ENCODE measurements at places on chromosomes 16 and 17.

- DNase-seq = no peak
Observed at GRCh38 chr16:3256146-3256865, at the start of gene MEFV. TSS of gene MEFV (minus strand) at chr16:3256633. CDS start at chr16:3256587, 46 bp downstream.

GRCh38 chr16:85234310-85235204 is 122.3 kb upstream of the CIBAR2 start:
- DNase-seq = no peak

DNA sequence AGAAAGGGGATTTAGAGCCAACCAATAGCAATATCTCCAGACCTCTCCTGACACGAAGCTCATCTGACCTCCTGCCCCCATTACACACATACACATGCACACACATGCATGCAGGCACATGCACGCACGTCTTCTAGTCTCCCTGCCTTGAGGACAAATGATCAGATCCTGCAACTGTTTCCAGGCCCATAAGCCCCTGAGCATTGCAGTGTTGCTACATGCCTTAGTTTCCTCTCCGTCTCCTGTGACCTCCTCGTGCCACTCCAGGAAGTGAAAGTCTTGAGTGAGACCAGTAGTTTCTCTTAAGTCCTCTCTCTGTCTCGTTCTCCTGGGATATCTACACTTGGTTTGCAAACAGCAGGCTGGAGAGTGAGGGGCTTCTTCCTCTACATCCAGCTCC is 8.2 kb downstream of the CIITA start:
- DNase-seq = no peak

DNA sequence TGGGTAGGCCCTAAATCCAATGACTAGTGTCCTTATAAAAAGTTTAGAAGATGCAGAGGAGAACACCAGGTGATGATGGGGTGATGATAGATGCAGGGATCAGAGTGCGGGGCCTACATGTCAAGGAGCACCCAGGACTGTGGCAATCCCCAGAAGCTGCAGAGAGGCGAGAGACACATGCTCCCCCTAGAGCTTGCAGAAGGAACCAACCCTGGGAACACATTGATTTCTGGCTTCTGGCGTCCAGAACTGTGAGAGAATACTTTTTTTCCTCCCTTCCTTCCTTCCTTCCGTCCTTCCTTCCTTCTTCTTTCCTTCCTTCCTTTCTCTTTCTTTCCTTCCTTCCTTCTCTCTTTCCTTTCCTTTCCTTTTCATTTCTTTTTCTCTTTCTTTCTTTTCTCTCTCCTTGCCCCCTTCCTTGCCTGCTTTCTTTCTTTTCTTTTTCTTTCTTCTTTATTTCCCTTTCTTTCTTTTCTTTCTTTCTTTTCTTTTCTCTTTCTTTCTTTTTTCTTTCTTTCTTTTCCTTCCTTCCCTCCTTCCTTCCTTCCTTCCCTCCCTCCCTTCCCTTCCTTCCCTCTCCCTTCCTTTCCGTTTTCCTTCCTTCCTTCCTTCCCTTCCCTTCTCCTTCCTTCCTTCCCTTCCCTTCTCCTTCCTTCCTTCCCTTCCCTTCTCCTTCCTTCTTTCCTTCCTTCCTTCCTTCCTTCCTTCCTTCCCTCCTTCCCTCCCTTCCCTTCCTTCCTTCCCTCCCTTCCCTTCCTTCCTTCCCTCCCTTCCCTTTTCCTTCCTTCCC is 134.3 kb downstream of the HAPSTR1 start:
- DNase-seq = peak; percentile 10

DNA sequence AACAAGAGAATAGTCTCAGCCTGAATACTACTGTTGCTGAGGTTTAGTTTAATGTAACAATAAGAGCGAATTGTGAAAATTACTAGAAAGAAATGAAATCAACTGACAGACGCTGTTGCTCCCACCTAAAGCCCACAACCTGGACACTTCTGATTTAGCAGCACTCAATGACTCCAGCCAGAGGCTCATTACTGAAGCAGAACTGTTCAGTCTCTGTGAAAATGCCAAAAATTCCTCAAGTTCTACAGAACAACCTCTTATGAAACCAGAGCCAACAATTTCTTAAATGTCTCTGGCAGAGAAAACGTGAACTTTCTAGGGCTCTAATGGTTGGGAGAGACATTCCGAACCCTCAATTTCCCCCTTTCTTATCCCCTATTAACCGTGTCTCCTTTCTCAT is 9.9 kb downstream of the PSME3IP1 start:
- DNase-seq = no peak

GRCh38 chr17:20133517-20133916 is 124.4 kb downstream of the SPECC1 start:
- DNase-seq = no peak

DNA sequence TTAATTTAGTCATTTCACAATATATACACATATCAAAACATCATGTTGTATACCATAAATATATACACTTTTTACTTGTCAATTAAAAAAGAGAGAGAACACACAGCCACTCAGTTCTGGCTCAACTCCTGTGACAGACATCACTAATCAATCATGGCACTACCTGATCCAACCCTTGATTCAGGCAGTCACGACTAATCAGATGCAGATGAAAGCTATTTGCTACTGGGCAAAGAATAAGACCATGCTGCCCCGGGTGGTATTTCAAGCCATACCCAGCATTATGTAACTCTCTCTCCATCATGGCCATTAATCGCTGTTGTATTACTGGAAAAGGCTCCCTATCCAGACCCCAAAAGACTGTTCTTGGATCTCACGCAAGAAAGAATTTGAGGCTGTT is 345.7 kb downstream of the HAPSTR1 start:
- DNase-seq = no peak

- DNase-seq = no peak
Observed at GRCh38 chr16:54135361-54136275, 151.0 kb downstream of the IRX3 start.

DNA sequence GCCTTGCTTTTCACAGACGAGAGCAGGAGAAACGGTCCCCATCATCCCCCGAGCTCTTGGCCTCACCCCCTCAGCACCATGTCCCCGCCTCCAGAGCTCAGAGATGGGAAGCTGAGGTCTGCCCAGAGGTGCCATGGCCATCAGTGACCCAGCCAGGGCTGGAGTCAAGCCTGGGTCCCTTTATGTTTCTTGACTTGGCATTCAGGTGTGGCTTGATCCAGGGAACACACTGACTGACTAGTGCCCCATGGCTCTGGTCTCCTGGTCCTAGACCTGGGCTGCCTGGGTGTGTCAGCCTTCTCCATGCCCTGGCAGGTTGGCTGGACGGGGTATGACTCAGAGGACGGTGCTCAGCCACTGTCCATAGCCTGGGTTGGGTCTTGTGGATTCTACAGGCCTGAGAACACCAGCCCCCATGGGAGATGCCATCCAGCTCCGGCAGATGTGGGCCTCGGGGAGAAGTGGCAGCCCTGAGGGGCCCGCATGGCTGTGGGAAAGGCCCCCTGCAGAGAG is 54.2 kb downstream of the ZFPM1 start:
- no peak for DNase-seq

- DNase-seq = no peak
Observed at GRCh38 chr16:84916178-84916577, 95.2 kb downstream of the ZDHHC7 start.

- no peak for DNase-seq
Observed at GRCh38 chr16:12097523-12098428, 121.2 kb downstream of the SNX29 start.

DNA sequence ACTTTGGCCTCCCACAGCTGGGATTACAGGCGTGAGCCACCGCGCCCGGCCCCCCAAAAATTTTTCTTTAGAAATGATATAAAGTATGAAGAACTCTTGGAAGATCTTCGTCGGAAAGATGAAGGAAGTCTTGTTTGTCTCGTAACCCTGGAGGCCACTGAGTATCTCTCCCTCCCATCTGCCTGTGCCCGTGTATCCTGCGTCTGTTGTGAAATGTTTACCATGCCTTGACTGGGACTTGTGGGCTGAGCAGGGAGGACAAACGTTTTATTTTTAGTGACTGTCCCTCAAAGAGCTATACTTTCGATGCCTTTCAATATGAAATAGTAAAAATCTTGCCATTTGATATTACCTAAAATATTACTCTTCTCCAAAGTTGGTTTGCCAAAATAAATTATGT is 121.2 kb downstream of the RPTOR start:
- DNase-seq = no peak

GRCh38 chr17:2710071-2710802 is 1.3 kb downstream of the CLUH start:
- DNase-seq = no peak

- DNase-seq = no peak
Observed at GRCh38 chr16:51854401-51854951, 692.5 kb downstream of the TOX3 start.

DNA sequence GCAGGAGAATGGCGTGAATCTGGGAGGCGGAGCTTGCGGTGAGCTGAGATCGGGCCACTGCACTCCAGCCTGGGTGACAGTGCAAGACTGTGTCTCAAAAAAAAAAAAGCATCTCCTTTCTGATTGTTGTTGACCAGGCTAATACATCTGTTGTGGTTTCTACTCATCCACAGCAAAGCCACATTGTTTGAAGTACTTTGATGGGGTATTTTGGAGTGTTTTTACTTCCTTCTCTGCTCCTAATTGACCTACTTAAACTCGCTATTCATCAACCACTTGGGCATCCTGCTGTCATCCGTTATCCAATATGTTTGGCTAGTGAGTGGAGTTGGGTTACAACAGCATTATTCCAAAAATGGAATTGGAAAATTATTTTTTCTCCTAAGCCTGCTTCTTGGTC is 3.5 kb upstream of the CDC27 start:
- no peak for DNase-seq

- no peak for DNase-seq
Observed at GRCh38 chr17:14605267-14605599, 304.4 kb downstream of the HS3ST3B1 start.

- DNase-seq = no peak
Observed at GRCh38 chr17:77558846-77559626, 399.5 kb upstream of the TNRC6C start.

GRCh38 chr17:77409282-77410161 is 268.8 kb downstream of the SEC14L1 start:
- DNase-seq = no peak

GRCh38 chr16:84925092-84925772 is 86.1 kb downstream of the ZDHHC7 start:
- peak; percentile 82 for DNase-seq

GRCh38 chr17:74387365-74388218 is 20.3 kb downstream of the GPR142 start:
- no peak for DNase-seq

DNA sequence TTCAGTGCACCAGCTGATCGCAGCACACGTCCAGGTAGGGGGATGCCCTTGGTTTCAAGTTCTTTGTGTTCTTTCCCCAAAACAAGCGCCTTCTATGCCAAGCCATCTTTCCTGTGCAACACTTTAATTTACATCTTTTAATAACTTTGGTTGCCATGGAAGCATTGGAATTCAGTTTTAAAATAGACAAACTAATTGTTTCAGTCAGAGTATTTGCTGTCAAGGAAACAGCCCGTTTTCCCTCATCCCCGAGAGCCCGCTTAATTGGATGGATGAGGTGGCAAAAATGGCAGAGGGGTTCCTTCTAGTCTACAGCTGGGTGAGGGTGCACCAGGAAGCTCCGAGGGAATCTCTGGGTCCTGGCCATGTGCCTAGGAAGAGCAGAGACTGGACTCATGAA is 793.7 kb upstream of the EEF2KMT start:
- no peak for DNase-seq

- peak; percentile 61 for DNase-seq
Observed at GRCh38 chr17:44198721-44199552, 747 bp downstream of the ATXN7L3 start.

DNA sequence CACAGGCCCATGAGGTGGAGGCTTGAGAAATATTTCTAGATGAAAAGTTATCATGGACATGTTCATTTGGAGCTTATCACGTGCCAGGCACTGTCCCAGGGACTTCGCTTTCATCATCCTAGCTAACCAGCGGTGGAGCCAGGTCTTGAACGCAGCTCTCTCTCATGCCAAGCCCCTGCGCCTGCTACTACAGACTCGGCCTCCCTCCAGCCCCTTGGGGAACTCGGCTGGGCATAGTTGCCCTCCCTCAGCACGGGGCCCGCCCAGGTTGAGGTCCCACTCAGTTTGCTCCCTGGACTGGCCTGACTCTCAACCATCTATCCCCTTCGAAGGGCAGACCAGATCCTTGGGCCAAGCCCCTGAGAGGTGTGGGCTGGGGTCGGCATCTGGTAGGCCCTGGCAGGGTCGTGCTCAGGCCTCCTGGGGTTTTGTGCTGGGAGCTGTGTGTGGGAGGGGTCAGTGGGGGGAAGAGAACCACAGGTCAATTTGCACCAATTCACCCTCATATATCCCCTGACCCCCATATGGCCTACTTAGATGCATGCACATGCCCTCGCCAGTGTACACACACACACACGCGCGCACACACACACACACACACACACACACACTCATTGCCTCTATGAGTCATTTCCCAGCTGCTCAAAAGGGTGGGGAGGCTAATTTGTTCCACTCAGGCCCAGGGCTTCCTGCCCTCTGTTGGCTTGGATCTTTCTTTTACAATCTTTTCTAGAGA is 12.1 kb upstream of the SCN4A start:
- DNase-seq = peak; percentile 64

DNA sequence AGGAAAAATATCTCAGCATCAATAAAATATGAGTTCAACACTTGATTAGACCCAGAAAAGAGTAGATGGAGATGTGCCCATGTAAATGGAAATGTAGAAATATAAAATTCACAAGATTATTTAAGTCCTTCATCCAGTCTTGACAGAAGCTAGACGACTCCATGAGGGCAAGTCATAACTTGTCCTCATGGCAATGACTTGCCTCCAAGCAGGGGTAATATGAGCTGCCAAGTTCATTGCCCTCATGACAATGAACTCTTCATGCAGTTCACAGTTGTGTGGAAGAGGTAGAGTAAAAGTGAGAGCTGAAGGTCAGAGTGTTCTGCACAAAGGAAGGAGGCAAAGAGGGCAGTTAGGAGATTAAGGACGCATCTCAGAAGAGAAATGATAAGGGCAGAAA is 22.3 kb downstream of the CDH11 start:
- DNase-seq = no peak

DNA sequence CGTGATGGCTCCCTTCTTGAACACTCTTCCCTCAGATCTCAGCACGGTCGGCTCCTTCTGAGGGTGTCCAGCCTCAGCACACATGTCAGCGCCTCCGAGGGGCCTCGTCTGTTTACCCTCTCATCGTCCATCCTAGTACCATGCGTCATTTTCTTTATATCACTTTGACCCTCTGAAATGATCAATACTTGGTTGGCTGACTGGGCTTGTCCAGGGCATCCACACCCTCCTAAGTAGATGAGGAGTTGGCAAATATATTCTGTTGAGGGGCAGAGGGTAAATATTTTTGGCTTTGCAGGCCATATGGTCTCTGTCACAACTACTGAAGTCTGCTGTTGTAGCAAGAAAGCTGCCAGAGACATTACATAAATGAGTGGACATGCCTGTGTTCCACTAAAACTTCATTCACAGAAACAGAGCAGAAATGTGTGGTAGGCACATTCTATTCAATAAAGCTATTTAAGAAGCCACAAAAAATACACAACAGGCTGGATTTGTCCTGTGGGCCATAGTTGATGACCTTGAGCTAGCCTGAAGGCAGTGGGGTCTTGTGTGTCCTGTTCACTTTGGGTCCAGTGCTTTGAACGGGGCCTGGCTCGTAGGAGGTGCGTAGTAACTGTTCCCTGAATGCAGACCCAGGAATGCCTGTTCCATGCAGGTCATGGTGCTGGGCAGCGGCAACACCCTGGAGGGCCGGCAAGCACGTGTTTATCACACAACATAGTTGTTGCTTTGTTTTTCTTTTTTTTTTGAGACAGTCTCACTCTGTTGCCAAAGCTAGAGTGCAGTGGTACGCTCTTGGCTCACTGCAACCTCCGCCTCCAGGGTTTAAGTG is 185.8 kb downstream of the SNX29 start:
- DNase-seq = no peak

- DNase-seq = no peak
Observed at GRCh38 chr17:27459433-27459832, 3.2 kb downstream of the KSR1 start.

All from activated CD4-positive, alpha-beta T cell treated with anti-CD3 and anti-CD28 coated beads for 48 hours (primary cell).